Esophagus mucosa (tissue), 1 donor: ENCODE measurements at places on chromosomes 11 and 22.
A peak's percentile ranks its signal among the peaks of the same experiment; 100 is the strongest.

DNA sequence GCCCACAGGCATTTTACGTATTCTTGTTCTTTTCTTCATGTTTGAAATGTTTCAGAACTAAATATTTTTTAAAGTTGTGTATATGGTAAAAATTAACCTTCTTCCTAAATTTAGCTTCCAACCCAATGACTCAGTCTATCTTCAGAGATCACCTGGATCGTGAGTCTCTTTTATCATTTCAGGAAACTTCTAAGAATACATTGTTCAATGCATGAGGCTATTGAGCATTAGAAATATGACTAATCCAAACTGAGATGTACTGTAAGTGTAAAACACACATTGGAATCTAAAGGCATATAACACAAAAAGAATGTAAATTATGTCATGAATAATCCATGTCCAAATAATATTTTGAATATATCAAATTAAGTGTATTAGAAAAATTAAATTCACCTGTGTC is 265.2 kb downstream of the LUZP2 start:
- ATAC-seq: no peak

DNA sequence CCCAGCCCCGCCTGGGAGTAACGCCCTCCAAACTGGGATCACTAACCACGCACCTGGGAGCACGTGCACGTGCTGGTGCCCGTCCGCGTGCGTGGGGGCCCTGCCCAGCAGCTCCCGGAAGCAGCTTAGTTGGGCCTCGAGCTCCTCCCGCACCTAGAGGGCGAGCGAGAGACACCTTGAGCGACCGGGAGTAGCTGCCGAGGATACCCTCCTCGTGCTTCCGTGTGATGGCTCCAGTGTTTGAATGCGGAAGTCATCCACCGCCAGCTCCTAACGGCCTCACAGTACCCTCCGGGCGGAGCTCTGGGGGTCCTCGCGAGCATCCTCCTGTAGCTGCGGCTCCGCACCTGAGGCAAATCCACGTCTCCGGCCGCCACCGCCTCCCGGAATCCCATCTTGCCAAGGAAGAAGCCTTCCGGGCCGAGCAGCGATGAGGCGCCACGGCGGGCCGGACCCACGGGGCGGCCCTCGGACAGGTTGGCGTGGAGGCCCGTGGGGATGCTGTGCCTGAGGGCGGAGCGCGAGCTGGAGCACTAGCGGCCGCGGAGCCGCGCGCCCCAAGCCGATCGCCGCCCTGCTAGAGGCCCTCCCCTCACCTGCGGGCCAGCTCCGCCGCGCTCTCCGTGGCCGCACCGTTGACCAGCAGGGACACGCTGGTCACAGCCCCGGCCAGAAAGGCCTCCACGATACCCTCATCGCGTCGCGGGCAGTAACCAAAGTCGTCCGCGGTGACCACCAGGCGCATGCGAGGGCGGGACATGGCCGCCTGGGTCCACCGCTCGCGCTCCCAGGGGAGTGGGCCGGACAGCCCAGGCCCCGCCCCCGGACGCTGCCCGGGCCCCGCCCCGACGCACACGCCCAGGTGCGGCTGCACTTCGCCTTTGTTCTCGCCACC is at the start of gene YDJC:
Gene YDJC, minus strand, starts transcription at position 768 of the 895 bp plus-strand sequence. Its CDS starts 8 bp downstream, at position 760.
- ATAC-seq: peak; percentile 92

DNA sequence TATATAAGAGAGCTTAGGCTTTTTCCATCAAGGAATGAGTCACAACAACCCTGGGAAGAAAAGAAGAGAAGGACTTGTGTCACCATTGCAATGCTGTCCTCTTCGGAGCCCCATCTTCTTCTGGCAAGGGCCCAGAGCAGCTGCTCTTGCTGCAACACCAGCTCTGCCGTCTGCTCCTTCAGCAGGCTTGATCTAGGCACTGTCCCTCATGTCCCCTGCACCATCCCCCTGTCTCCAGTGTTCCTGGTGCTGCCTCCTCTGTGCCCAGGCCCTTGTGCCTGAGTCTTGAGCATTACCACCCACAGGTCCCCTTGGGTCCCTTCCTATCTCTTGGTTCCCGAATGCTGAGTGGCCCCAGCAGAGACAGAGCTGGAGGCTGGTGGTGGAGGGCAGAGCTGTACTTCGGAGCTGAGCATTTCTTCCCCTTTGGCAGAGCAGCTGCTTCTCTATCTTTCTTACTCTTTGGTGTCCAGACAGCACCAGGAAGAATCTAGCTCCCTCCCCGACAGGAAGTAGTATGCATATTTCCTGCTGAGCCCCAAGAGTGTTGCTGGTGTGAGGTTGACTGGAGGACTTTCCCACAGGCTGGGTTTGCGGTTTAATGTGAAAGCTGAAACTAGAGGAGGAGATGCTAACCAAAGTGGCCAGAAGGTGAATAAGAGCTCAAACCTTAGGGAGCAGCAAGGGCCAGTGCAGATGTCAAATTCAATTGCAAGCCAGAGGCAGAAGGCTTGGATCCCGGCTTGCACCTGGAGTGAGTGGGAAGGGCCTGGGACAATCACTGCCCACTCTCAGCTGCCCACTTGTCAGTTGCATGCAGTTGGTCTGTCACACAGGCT is 27.8 kb downstream of the WEE1 start:
- peak; percentile 53 for ATAC-seq

DNA sequence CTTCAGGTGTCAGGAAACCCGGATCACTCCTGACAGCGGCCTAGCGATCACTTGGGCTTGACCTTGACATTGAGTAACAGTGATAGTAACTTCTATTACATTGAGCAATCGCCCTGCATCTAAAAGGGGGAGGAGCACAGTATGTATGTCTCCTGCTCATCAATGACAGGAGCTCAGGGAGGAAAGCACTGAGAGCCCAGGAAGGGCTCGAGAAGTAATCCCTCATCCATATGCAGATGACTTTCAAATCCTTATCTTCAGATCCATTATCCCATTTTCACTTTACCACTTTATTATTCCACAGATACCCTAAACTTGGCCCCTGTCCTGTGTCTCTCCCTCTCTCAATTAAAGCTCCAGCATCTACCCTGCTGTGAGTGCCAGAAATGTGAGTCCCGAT is 47.8 kb downstream of the ABTB2 start:
- ATAC-seq: no peak

DNA sequence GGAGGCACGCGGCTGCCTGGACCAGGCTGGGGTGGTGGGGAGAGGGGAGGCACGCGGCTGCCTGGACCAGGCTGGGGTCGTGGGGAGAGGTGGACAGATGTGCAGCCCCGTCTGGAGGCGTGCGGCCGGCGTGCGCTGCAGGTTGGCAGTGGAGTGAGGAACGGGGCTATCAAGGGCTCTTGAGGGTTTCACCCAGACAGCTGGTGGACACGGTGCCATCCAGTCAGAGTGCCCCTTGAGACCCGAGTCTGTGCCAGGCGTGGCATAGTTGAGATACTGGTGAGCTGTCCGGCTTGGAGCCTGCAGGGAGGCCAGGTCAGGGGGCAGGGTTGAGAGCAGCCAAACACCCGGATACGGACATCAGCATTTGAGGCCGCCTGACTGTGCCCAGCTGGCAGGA is 1.5 kb upstream of the GRAMD4 start:
- ATAC-seq: no peak

DNA sequence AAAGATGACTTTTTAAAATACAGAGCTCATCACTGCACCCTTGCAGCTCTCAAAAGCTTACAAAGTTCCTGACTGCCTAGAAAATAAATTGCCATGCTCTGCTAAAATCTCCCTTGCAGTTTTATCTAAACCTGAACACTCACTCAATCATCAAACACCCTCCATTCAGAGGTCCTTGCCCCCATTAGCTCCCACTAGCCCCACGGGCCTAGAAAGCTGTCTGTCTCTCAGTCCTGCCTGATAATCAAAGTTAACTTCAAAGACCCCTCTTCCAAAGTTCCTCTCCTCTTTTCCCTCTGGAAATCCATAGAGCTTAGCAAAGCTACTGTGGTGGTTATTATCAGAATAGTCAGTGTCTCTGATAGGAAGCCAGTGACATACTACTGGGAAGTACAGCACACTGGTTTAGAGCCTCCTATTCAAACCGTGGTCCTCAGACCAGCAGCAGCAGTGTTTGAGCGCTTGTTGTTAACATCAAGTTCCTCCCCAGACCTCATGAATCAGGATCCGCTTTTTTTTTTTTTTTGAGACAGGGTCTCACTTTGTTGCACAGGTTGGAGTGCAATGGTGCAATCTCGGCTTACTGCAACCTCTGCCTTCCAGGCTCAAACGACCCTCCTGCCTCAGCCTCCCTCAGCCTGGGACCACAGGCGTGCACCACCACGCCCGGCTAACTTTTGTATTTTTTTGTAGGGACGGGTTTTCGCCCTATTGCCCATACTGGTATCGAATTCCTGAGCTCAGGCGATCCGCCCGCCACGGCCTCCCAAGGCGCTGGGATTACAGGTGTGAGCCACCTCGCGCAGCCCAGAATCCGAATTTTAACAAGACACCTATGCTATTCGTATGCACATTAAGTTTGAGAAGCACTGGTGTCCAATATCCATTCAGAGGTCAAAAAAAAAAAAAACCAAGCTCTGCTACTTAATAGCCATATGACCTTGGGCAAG is 1.2 kb downstream of the NDUFC2 start:
- no peak for ATAC-seq

GRCh38 chr11:68649851-68650555 is 34.3 kb upstream of the GAL start:
- no peak for ATAC-seq

DNA sequence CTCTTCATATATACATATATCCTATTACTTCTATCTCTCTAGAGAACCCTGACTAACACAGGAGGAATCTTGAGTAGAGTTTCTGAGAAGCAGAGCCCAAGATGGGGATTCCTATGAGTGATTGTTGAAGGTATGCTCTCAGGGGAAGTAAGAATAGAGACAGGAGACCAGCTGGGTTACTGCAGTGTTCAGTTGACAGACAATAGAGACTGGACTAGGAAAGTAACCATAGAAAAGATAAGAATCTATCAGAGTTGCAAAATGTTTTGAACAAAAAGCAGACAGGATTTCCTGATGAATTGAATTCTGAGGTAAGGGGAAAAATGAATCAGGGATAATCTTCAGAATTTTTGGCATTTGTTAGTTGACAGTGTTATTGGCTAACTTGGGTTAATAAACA is 54.4 kb downstream of the SLC17A6 start:
- ATAC-seq: no peak

DNA sequence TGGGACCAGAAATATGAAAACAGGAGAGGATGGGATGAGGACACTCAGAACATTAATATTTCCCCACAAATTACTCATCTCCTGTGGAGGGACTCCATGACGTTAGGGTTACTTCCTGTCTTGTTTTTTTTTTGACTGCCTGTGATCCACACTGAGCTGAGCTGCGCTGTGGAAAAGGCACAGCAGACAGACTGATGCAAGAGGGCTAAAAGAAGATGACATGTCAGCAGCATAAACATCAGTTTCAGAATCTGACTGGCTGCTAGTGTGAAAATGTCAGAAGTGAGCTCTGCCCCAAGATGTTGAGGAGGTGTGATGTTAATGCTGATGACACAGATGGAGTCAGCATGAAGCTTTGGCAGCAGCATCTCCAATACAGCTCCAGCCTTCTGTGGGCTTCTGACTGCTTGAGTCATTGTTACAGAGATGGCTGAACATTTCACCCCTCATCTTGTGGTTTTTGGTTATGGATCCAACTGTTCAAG is 286.8 kb downstream of the BLID start:
- no peak for ATAC-seq

- ATAC-seq: no peak
These were observed at the start of gene KMT5B for GRCh38 chr11:68213135-68213515. Gene KMT5B, minus strand, starts transcription at chr11:68213296. Its CDS starts 23,220 bp downstream, at chr11:68190076.

DNA sequence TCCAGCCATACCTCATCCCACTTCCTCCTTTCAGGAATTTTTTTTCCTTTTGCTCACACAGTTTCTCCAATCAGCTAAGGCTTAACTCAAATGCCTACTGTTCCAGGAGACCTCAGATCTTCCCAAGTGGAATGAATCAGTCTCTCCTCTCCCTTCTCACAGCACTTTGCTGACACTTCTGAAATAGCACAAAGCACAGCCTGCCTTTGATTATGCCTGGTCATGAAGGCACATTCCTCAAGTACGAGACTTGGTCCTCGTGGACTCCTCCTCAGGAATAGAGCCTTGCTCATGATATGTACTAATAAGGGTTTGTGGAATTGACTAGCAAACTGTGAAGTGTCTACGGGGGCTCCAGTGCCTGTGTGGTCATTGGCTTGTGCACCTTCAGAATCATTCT is 176.7 kb upstream of the TENM4 start:
- ATAC-seq: peak; percentile 13

- ATAC-seq: no peak
These were observed 5.7 kb downstream of the PATE2 start for GRCh38 chr11:125772834-125773505.

DNA sequence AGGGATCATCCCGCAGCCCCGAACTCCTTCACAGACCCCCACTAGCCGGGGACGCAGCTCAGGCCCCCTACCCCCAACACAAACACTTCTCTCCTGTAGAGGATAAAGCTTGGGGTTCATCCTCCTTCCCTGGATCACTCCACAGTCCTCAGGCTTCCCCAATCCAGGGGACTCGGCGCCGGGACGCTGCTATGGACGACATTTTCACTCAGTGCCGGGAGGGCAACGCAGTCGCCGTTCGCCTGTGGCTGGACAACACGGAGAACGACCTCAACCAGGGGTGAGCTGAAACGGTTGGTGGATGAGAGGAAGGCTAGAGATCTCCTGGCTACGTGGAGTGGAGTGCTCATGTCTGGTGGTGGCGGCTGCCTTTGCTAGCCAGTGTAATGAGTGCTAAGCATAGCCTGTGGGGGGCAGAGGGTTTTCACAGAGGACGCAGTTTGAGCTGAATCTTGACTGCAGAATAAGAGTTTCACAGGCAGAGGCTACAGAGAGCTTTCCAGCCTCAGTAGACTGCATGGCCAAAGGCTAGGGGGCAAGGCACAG is 580 bp downstream of the ILK start:
- ATAC-seq: peak; percentile 45

DNA sequence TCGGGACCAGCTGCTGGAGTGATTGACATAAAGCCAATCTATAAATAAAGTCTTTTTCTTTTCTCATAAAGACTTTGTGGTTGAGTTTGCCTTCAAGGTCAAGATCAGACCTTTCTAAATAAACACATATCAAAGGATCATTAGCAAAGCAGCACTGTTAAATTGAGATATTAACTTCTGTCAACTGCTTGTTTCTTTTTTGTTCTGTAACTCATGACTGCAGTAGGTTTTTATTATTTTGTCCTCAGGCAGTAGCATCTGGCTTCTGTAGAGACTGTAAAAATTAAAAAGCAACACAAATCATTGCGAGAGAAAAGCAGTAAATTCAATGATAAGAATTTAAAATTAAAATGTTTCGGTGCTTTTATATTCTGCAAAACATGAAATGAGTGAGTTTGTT is 77.7 kb upstream of the NNMT start:
- ATAC-seq: no peak

- peak; percentile 11 for ATAC-seq
These were observed 77.1 kb upstream of the IGLL5 start for GRCh38 chr22:22810471-22810870.

- ATAC-seq: peak; percentile 36
These were observed 85.8 kb upstream of the NARS2 start for GRCh38 chr11:78660471-78660870.

- no peak for ATAC-seq
These were observed 7.6 kb upstream of the RBFOX2 start for GRCh38 chr22:36036167-36036624.
